H9 (cell line): ENCODE measurements at places on chromosomes 16 and 17.

DNA sequence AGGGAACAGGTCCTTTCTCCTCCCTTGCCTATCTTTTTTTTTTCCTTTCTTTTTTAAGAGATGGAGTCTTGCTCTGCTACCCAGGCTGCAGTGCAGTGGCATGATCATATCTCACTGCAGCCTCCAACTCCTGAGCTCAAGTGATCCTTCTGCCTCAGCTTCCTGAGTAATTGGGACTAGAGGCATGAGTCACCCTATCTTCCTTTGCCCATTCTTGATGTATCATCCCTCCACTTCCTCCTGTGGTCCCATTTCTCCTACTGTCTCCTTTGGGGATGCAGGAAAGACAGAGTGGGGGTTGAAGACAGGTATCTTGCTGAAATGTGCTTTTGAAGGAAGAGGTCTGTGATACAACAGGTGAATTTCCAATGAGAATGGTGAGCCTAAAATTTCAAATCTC is 5.5 kb downstream of the MYO19 start:
- DNase-seq, result no peak

DNA sequence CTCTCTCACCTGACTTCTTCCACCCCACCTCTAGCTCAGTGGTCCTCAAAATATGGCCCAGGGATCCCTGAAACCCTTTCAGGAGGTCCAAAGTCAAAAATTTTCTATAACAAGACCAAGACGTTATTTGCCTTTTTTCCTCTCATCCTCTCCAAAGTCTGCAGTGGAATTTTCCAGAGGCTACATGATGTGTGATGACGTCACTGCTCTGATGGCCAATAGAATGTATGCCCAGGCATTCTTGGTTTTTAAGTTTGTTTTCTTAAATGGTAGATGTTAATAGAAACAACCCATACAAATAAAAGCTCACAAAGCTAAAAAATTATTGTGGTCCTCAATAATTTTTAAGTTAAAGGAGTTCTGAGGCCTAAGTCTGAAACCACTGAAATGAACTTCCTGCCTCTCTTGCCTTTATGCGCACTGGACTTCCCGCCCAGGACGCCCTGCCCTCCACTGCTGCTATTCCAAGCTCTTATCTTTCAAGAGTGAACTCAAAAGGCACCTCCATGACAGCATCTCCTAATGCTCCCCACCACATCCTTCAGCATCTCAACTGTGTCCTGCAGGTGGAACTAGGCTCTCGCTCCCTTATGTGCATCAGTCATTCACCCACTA is 13.5 kb downstream of the UBE2O start:
- DNase-seq, result no peak

DNA sequence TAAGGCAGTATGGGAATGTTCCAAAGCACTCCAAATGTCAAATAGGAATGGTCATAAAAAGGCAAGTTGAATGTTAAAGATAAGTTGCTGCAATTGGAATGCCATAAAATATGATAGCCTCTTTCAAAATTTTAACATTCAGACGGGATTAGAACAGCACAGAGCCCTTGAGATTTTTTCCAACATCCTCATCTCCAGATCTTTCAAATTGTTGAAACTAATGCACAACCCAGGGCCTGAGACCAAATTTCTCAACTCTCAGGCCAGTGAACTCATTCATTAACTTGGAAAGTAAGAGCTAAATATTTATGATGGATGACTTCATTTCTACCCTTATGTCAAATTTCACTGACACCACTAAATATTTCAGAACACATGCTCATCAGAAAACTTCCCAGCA is 346.5 kb upstream of the XYLT1 start:
- no peak for DNase-seq

- peak; percentile 90 for DNase-seq
These were observed 19.1 kb downstream of the NGFR start for GRCh38 chr17:49514071-49514721.

- DNase-seq, result no peak
These were observed 9.1 kb upstream of the BLMH start for GRCh38 chr17:30300818-30301217.

DNA sequence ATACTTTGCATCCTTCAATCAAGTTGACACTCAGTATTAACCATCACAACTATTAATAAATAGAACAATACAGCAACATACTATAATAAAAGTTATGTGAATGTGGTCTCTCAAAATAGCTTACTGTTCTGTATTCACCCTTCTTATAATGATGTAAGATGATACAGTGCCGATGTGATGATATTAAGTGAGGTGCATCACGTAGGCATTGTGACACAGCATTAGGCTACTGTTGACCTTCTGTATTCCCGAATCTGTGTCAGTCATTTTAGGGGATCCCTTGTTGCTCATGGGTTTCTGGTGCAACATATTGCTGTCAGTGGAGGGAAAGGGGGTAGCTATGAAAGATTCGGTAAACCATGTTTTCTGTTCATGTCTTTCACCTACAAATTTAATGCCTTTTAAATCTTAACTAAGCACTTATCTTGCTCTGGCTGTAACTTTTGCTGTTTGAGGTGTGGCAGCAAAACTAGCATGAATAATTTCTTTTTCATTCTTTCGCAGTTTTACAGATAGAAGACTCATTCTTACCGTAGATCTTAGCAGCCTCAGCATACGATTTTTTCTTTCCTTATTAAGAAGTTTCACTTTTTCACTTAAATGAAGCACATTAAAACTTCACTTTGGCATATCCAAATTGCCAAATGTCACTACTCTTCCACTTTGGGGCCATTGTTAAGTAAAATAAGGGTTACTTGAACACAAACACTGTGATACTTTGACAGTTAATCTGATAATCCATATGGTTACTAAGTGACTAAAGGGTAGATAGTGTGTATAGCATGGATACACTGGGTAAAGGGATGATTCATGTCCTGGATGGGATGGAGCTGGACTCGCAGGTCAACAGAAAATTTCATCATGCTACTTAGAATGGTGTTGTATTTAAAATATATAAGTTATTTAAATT is 29.6 kb downstream of the NFAT5 start:
- DNase-seq, result no peak

DNA sequence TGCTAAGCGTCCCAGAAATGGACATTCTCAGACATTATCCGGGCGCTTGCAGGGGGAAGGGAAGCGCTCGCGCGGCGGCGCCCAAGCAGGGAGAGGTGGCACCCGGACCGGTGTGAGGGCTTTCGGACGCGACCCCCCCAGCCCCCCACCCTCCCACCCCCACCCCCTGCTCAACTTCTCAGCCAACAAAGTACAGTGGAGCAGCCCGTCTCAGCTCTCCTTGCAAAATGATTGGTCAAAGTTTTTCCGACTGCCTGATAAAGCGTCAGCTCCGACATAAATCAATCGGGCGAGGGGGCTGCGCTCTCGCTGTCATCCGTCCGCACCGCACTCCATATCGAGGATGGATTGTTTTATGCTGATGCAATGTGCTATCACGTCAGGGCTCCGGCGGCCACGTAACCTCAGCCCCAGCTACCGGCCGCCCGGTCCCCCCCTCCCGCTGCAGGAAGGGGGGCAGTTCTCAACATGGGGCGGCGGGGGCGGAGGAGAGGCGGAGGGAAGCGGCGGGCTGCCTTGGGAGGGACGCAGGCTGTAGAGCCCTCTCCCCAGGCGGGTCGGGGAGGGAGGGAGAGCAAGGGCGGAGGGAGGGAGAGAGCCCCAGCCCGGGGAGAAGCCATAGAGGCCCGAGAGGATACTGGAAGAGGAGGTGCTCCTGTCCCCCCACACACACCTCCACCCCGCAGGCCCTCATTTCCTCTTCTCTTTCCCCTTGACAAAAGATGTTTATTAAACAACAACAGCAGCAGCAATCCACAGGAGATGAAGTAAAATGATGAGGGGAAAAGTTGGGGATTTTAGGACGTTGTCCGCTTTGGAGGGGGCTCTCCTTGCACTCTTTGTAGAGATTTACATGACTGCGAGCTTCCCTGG is at the start of gene HOXB9:
Gene HOXB9 (minus strand): TSS at position 114 of the 873 bp plus-strand sequence. CDS start 89 bp downstream, at position 25.
- peak; percentile 78 for DNase-seq

DNA sequence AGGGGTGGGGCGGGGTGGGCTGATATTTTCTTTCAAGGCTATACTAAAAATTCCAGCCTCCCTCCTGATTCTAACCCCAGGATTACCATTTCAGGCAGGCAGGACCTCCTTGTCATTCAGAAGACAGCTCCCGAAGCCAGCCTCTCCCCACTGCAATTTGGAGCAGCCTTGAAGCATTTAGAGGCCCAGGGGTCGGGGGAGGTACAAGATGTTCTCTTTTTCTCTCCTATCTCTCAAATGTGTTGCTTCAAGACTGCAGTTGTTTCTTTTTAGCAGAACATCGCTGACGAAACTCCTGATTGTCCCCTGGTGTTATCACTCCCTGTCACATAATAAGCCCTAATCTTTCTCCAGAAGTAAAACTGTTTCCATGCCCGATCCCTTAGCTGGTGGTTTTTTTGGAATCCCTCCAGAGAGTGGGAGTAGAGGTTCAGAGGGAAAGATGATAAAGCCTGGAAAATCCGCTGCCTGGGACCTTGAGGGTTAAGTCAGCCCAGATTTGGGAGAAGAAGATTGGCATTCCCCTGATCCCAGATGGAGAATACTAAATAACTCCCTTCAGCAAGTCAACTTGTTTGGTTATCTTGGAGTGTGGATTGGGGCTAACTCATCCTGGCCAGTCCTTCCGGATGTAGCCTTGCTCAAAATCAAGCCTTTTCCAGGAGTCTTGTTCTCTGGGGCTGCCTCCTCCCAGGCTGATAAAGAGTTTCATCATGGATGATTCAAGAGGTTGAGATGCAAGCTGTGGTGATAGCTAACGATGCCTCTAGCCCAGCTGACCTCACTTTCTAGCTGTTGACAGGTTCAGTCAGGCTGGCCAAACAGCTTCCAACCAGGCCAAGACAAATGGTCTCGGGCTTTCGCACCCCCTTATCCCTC is 71.3 kb downstream of the SOX9 start:
- no peak for DNase-seq

DNA sequence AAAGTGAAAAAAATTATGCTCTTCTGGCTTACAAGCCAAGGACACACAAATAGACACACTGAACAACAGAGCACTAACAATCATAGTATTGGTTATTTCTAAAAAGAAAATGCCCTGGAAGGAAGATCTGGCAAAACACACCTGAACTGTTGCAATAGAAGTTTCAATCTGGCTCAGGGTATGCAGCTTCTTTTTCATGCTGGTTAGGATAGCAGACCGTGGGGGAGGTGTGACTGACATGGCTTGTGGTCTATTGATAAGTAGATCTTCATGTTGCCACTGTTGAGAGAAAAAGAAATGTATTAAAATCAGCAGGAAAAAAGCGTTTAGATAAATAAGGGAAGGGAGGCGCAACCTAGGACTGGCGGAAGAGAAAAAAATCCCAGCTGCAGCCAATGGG is 26.5 kb upstream of the ARL6IP1 start:
- no peak for DNase-seq

GRCh38 chr17:77535435-77535834 is 394.7 kb downstream of the SEC14L1 start:
- DNase-seq, result peak; percentile 25

GRCh38 chr17:77863814-77864161 is 94.7 kb upstream of the TNRC6C start:
- DNase-seq, result no peak

GRCh38 chr17:3885970-3886369 is 6.9 kb downstream of the CAMKK1 start:
- DNase-seq, result no peak

DNA sequence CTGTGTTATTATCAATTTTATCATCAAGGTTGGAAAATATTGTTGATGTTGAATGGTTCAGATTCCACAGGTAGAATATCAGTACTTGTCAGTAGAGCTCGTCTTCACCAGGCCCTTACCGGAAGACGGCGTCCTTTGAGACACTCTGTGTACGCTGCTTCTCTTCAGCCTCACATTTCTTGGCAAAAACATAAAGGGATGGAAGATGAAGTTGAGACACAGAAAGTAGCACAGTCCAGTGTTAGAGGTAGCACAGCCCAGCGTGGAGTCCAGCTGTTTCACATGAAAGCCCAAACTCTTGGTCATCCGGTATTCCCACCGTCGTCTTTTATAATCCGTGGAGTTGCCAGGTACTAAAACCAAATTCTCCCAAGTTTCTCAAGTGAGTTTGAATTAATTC is 30.4 kb downstream of the ATP2C2 start:
- DNase-seq, result no peak
